Hepatocyte (in vitro differentiated cells): ENCODE measurements at places on chromosomes 16 and 17. TPM values are rescaled to one million over a fixed set of nuclear protein-coding genes. Genes with fewer than 3 reads are reported as not detected.
A peak's percentile ranks its signal among the peaks of the same experiment; 100 is the strongest.

DNA sequence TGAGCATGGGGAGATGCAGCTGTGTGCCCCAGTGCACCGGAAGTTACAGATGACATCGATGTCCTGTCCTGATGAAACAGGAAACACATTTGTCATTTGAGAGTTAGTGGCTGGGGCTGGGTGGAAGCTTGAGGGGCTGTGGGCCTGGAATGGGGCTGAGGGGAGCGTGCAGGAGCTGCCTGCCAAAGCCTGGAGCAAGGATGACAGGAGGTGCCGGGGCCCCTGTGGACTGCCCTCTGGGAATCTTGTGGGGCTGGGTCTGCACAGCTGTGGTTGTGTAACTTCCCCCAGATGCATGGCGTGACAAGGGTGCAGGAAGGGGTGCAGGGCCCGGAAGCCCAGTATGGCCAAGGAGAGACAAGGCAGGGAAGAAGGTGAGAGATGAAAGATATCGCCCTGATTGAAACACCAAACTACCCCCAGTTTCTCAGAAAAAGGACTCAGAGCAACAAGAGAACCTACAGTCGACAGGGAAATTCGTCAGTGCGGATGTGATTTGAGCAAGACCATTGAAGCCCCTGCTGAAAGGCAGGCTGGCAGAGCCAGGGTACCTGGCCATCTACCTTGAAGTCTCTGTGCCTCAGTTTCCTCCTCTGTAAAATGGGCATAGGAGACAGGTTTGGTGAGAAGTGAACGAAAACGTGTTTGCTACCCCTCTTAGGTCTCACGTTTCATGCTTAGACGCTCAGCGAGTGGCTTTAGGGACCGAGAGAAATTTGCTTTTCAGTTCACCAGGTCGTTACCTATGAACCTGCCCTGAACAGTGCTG lies 8.8 kb downstream of the MMP25 start:
- DNase-seq = no peak
- no peak overlapping the region for H3K27ac ChIP-seq
- no peak overlapping the region for H3K4me3 ChIP-seq
- no peaks in the 10 kb centered on the region for H3K36me3 ChIP-seq
- peaks cover 9% of the 10 kb centered on the region for H3K4me1 ChIP-seq

- no peak overlapping the region for H3K4me3 ChIP-seq
- peak; percentile 87 for DNase-seq
- H3K27ac ChIP-seq = no peak overlapping the region
- no peaks in the 10 kb centered on the region for H3K27me3 ChIP-seq
- H3K4me1 ChIP-seq = peaks cover 11% of the 10 kb centered on the region
Observed at GRCh38 chr17:40499551-40500189, 1.8 kb downstream of the TNS4 start.

DNA sequence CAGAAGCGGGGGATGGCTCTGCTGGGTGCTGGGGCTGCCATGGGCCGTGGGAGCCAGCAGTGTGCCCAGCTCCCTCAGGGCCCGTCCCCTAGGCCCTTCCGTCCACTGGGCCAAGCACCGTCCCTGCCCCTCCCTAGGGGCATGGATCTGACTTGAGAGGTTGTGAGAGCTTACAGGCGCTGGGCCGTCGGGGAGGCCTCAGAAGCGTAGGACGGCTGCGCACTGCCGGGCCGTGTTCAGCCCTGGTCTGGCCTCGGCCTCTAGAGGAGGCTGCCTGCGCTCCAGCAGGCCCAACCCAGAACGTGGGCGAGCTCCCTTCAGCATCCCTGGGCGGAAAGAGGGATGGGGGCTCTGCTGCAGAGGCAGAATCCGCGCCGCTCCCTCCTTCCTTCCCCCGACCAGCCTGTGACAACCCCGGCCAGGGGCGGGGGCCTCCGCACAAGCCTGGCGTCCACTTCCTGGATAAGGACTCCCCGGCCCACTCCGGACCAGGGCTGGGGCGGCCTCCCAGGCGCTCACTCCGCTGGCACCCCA lies 685 bp upstream of the MPG start:
- H3K27me3 ChIP-seq = no peaks in the 10 kb centered on the region
- H3K4me3 ChIP-seq = peak overlapping the region; percentile 75
- H3K36me3 ChIP-seq = no peaks in the 10 kb centered on the region
- H3K27ac ChIP-seq = peak overlapping the region; percentile 95
- H3K4me1 ChIP-seq = peaks cover 53% of the 10 kb centered on the region

- no peaks in the 10 kb centered on the region for H3K27me3 ChIP-seq
- DNase-seq = no peak
- H3K27ac ChIP-seq = no peak overlapping the region
- no peaks in the 10 kb centered on the region for H3K4me1 ChIP-seq
- no peak overlapping the region for H3K4me3 ChIP-seq
Observed at GRCh38 chr16:16096121-16096857, 127.0 kb downstream of the ABCC6 start.

DNA sequence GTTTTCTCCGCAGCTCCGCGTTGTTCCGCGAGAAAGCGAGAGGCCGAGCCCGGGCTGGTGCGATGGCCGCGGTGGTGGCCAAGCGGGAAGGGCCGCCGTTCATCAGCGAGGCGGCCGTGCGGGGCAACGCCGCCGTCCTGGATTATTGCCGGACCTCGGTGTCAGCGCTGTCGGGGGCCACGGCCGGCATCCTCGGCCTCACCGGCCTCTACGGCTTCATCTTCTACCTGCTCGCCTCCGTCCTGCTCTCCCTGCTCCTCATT lies 404 bp downstream of the EMC6 start:
- no peak for DNase-seq
- H3K4me1 ChIP-seq = peaks cover 18% of the 10 kb centered on the region
- no peaks in the 10 kb centered on the region for H3K27me3 ChIP-seq
- peak overlapping the region; percentile 74 for H3K4me3 ChIP-seq
- no peaks in the 10 kb centered on the region for H3K36me3 ChIP-seq
- peak overlapping the region; percentile 91 for H3K27ac ChIP-seq

GRCh38 chr17:9016941-9017552 lies 4.3 kb upstream of the NTN1 start:
- H3K36me3 ChIP-seq = no peaks in the 10 kb centered on the region
- peak; percentile 33 for DNase-seq
- H3K4me1 ChIP-seq = no peaks in the 10 kb centered on the region
- H3K27me3 ChIP-seq = peaks cover 69% of the 10 kb centered on the region

- H3K36me3 ChIP-seq = no peaks in the 10 kb centered on the region
- peak overlapping the region; percentile 5 for H3K27ac ChIP-seq
- DNase-seq = no peak
- H3K4me3 ChIP-seq = no peak overlapping the region
- peaks cover 41% of the 10 kb centered on the region for H3K4me1 ChIP-seq
Observed at GRCh38 chr17:82884970-82885353, 45.1 kb upstream of the ZNF750 start.

GRCh38 chr17:5488752-5489151 lies 2.4 kb downstream of the MIS12 start:
- no peak for DNase-seq
- H3K4me3 ChIP-seq = no peak overlapping the region
- no peaks in the 10 kb centered on the region for H3K36me3 ChIP-seq
- H3K27ac ChIP-seq = no peak overlapping the region
- peaks cover 9% of the 10 kb centered on the region for H3K4me1 ChIP-seq

- no peaks in the 10 kb centered on the region for H3K36me3 ChIP-seq
- no peaks in the 10 kb centered on the region for H3K4me1 ChIP-seq
- no peaks in the 10 kb centered on the region for H3K27me3 ChIP-seq
- no peak overlapping the region for H3K27ac ChIP-seq
Observed at GRCh38 chr17:77271411-77271810, 130.6 kb downstream of the SEC14L1 start.

- H3K4me3 ChIP-seq = no peak overlapping the region
- no peak for DNase-seq
- H3K27ac ChIP-seq = no peak overlapping the region
- H3K4me1 ChIP-seq = no peaks in the 10 kb centered on the region
Observed at GRCh38 chr16:88359008-88359407, 23.8 kb upstream of the ZNF469 start.

- no peaks in the 10 kb centered on the region for H3K27me3 ChIP-seq
- H3K4me3 ChIP-seq = no peak overlapping the region
- H3K36me3 ChIP-seq = no peaks in the 10 kb centered on the region
Observed at GRCh38 chr17:72021417-72022041, 99.3 kb upstream of the SOX9 start.

The RAP1GAP2 gene
- 8.6 and 10.0 TPM in 2 replicates for total RNA-seq

The IRX3 gene
- total RNA-seq = 1.8 and 2.8 TPM in 2 replicates

The NEUROD2 gene
- not detected in 2 replicates for total RNA-seq

The CDH13 gene
- total RNA-seq = 1.5 and 2.7 TPM in 2 replicates

The VAT1L gene
- total RNA-seq = 3.1 and 5.2 TPM in 2 replicates

The MARVELD3 gene
- total RNA-seq = 35.5 and 37.7 TPM in 2 replicates

The NME2 gene
- 290 and 326 TPM in 2 replicates for total RNA-seq
